ENCODE measurements at places on chromosomes 5 and 9.

DNA sequence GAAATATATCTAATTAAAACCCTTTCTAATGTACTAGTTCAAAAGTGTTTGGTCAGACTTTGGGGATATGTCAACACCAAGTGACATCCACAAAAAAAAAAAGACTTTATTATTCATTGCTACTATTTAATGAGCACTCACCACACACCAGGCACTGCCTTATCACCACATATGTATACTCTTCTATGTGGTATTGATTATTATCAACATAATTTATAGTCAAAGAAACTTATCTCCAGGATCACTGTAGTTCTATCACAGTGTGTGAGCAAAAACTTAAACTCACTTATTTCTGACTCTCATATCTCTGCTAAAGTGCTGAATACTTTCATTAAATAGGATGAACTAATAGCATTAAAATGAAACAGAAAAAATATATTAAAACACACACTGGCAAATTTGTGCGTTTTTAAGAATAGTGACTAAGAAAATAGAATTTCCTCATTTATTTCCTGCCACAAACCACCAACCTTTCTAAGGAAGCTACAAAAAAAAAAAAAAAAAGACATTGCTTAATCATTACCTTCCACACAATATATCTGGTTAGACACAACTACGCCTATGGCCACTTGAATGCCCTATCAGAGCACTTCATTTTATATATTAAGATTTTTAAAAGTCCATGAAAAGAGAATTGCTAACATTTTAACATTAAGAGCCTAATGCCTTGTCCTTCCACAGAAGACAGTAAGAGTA, 12.8 kb downstream of the SLCO4C1 start:
- no peak for DNase-seq

- DNase-seq, result no peak
These were observed 635 bp downstream of the IFT74 start for GRCh38 chr9:26956860-26957233.

DNA sequence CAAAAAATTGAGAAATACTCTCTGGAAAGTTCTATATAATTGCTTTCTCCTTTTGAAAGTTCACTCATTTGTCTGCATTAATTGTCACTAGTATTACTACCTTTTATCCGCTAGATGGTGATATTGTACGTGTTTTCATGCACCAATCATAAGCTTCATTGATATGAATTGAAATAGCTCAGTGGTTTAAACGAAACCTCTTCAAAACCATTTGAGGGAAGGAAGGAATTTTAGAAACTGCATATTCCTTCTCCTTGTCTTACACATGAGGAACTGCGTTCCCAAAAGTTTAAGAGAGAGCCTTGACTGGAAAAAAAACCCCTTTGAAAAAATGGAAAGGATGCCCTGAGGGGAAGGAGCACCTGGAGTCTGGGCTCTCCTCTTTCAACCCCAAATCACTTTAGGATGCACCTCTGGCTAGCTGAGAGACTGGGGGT, 98.6 kb downstream of the YTHDC2 start:
- DNase-seq, result peak; percentile 35

DNA sequence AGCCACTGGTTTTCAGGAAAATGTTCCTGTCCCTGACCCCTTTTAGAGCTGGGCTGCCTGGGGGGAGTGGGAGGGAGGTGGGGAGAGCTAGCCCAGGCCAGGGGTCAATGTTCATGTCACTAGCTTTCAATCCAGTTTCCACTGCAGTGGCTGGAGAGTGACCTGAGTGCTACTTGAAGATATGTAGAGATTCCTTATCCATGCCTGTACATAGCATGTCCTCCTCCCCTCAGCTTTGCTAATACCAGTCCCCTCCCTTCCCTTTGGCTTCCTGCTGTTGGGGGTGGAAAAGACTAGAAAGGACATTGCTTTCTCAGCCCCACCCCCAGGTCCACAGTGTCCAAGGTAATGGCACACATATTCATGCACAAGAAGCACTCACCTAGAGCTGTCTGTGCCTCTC, 7.8 kb downstream of the DNAJB5 start:
- DNase-seq, result no peak

DNA sequence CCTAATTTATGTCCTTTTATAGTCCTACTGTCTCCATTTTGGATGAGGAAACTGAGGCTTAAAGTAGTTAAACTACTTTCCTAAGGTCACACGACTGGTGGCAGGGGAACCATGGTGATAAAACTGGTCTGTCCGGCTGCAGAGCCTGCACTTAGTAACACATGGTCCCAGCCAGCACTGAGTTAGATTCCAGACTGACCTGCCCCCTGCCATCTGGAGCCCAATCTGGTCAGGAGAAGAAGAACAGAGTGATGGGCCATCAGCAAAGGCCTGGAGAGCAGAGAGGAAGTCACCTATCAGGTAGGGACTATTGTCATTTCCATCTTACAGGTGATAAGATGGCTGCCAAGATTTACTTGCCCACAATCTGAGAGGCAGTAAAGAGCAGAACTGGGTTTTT, 86.6 kb upstream of the SLC25A48 start:
- no peak for DNase-seq

DNA sequence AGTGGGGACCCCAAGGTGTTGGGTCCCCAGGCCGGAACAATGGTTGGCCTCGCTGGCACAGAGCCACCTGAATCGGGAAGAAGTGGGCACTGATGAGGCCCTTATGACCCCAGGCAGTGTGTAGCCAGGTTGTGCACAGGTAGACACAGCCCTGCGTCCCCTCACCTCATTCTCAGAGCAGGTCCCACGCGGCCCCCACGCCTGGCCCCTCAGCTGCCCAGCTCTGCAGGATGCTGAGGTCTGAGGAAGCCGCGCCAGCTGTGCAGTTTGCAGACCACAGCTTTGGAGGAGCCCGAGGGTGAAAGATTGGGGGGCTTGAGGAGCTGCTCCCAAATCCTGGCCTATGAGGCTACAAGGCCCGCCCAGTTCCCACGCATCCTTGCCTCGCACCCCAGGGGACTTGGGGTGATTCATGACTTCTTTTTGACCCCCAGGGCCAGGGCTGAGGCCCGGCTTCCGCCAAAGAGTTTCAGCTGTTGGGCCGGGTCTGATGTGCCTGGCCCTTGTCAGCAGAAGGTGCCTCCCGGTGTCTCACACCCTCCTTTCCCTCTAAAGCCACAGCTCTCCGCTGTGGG, 87.8 kb upstream of the PHYKPL start:
- DNase-seq, result no peak

DNA sequence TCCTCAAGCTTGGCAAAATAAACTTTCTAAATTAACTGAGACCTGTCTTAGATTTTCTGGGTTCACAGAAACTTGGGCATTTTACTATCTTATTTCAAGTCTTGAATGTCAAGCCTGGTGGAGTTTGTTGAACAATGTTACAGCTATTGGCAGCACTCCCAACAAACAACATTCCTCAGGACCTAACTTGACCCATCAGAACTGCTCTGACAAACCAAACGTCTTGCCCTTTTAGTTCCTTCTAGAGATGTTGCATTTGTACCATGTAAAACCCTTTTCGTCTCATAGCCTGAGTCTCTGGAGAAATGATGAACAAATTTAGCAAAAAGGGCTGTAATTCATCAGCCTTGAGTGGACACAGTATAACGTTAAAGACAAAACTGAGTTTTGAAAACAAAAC, 51.1 kb downstream of the GNA14 start:
- no peak for DNase-seq

Measured in NCI-H2029 treated with DMSO at 0.1 percent for 48 hours (cell line).